Frontal cortex (tissue), 4 donors: ENCODE measurements at places on chromosomes 5 and 9. TPM values are rescaled to one million over a fixed set of nuclear protein-coding genes. Genes with fewer than 3 reads are reported as not detected.

DNA sequence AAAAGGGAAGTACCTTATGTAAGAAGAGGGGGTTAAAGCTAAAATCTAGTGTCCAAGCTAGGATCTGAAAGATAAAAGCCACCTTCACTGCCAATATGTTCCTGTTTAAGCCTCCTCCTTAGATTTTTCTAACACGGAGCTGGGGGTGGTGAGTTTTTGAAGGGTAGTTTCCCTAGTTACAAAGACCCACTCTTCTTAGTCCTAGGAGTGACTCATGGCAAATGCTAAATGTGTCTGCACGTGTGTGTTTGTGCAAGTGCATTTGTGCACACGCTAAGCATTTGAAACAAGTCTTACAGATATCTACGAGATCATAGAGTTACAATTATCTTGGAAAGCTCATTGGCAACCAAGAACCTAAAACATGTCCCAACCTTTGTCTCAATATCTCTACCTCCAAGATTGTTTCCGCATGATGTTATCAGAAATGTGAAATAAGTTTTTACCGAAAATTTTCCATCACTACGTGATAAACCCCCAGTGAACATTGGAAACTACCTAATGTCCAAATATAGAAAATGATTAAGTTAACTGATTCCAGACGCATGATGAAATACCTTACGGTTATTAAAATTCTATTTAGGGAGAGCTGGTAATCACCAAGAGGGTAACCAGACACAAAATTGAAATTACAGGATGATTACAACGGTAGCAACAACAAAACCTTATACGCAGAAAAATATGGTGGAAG lies 78.0 kb upstream of the HRH2 start:
- DNase-seq = no peak

DNA sequence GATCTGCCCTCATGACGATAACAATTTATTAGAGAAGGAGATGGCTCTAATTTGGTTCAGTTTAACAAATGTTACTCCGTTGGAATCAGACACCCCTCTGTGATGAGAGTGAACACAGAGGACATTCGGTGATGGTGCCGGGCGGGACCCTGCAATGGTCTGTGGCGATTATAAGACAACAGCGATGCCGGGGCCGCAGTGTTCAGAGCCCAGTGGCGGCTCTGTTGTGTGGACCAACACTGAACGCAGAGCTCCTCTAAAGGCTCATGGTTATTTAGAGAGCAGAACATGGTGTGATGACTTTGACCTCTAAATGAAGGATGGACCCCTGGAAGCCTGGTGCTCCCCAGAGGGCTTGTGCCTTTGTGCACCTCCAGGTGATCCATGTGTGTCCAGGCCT lies 21.2 kb downstream of the UBE2QL1 start:
- no peak for DNase-seq

DNA sequence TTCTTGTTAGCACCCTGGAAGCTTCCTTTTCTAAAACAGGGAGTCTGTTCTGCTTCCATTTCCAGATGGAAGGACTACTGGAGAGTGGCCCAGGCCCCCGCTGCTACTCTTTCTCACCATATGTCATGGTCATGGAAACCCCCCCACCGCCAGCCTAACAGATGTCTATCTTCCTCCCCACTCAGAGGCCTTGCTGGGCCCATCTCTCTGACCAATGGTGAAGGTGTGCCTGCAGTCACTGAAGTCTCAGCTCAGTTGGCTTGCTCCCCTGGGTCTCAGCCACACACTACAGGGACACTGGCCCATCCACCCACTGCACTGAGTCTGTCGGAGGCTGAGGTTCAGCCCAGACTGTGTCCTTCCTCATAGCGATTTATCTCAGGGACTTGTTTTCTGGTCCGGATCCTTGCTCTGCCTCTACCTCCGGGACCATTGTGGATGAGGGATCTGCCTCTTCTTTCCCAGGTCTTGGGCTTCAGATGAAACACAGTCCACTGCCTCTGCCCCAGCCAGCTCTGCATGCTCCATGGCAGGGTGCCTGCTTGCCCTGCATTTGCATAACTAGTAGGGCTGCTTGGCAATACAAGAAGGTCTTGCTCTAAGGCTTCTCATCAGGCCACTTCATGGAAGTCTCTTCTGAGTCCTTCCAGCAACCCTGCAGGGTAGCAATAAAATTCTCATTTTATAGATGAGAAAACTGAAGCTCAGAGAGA lies 30.8 kb downstream of the GALNT12 start:
- no peak for DNase-seq

DNA sequence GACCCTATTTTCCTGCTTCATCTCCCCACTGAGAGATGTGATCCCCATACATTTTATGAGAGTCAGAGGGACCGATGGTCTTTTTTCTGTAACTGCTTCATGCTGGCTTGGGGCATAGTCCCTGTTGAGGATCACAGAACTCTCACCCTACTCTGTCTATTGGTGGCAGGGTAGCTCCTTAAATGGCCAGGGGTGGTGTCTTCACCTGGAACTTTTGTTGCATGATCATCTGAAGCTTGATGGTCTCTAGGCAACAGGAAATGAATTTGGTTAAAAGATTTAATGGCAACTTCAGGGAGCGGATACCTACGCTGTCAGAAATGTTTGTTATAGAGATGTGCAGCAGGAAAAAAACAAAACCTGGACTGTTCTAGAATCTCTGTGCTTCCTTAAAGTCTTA lies 87.0 kb upstream of the GLIS3 start:
- DNase-seq = no peak

DNA sequence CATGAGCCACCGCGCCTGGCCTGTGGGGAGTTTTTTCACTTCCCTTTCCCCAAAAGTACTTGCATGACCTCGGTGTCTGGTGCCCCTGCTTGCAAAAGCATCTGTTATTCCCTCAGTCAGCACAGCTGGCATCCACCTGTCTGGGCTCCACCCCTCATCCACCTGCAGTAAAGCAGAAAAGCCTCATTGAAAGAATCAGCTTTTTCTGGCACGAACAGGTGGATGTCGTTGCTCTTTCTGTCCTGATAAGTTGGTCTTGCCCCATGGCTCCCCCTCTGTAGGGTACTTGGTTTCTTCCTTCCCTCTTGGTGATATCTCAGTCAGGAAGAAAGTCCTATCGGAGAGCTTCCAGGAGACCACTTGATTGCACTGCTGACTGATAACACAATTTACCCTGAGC lies 37.4 kb downstream of the WWC1 start:
- DNase-seq = no peak

- no peak for DNase-seq
Observed at GRCh38 chr5:100424787-100425186, 110.4 kb upstream of the FAM174A start.

DNA sequence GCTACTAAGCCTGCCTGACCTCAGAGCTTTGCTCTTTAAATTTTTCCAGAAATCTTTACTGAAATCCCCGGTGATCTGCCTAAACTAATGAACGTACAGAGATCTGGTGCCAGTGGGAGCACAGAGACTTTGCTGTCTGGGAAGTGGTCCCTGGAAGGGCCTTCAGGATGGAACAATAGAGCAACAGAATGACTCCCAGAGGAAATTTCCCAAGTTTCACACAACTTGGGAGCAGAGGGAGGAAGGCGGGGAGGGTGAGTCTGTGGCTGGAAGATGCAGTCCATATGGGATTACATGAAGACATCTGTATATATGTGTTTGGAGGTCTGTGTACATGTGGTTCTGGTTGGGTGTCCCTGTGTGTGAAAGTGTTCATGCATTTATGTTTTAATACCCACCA lies 638.3 kb downstream of the CCDC171 start:
- no peak for DNase-seq

DNA sequence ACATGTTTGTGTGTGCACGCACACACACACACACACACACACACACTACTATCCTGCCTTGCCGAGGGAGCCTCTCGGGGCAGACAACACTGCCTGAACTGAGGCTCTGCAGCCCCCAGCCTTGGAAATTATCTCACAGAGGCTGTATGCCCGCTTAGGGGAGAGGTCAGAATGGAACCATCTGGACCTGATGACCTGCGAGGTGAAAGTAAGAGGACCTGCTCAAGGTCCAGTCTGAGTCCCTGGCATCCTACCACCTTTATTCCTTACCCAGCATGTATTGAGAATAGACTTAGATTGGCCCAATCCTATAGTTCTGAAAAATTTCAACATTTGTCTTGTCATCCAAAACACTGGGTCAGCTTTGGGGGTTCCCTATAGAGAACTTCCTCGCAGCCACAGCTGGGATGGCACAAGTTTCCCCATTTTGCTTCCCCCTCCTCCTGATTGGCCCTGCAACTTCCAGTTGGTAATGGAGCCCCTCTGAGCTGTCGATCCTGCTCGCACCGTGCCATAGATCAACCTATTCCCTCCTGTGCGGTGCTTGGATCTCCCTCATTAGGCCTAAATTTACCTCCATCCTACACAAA lies 10.2 kb downstream of the MVB12B start:
- no peak for DNase-seq

GRCh38 chr9:36341936-36342577 lies 58.0 kb downstream of the RNF38 start:
- DNase-seq = no peak

DNA sequence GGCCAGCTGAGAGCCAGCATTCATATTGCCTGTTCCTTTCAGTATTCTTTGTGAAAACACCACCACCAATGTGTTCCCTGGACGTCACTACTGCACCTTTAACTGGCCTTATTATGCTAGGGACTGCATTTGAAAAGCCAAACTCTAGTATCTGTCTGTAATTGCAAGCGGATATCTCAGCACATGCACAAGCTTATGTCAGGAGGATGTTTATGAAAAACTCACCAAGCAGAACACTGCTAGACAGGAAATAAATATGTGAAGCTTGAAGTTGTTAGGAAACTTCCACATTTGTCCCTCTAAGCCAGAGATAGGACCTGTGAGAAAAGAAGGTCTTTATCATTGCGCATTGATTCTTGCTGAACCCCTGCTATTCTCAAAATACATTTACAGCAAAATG lies 135.4 kb upstream of the CCDC152 start:
- no peak for DNase-seq

DNA sequence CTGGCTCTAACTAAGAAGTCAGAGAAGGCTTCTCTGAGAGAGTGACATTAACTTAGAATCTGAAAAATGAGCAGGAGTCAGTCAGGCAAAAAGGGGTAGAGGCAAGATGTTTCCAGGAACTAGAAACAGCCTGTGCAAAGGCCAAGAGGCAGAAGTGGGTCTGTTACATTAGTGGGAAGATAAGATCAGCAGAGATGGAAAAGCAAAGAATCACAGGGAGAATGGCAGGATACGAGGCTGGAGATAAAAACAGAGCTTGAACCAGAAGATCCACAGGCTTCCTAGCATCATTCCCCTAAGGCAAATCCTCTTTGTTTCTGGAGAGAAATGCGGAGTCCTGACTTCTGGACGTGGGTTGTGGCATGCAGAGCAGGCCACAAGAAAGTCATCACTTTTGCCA lies 27.4 kb downstream of the ASTN2 start:
- no peak for DNase-seq

DNA sequence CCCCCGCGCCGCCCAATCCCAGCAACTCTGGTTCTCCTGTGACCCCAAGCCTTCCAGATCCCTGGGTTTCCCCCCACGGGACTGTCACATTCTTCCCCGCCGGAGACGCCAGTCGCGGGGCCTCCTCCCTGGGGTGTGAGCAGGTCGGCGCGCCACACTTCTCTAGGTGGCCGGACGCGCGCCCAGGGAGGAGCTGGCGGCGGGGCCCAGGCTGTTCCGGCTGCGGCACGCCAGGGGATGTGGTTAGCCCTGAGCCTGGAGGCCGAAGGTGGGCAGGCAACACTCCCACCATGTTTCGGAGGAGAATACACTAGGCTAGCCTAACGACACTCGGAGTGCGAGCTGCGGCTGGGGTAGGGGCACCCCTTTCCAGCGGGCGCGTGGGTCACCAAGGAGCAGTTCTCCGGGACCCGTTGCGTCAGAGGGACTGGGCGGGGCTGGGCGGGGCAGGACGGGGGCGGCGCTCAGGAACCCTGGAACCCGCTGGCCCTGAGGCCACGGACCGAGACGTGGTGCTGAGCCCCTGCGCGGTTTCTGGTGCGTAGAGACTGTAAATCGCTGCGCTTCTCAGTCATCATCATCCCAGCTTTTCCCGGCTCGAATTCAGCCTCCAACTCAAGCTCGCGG lies at the start of gene SLC27A6:
TSS of gene SLC27A6 (plus strand) at position 478 of the 627 bp plus-strand sequence. CDS start 650 bp downstream, outside the sequence.
- DNase-seq = peak; percentile 30

- DNase-seq = no peak
Observed at GRCh38 chr5:171895081-171895480, 109.5 kb downstream of the SMIM23 start.

- DNase-seq = no peak
Observed at GRCh38 chr9:26415528-26415927, 477.1 kb downstream of the CAAP1 start.

Gene PTGES
- total RNA-seq = 3.7 TPM

Gene CXXC5
- total RNA-seq = 38.7 TPM

Gene PCDHA4
- 12.2 TPM for total RNA-seq
